NCI-H2081 treated with DMSO at 0.1 percent for 48 hours (cell line): ENCODE measurements at places on chromosomes 6 and 20.

- DNase-seq, result no peak
Observed at GRCh38 chr6:97687916-97688315, 404.9 kb upstream of the MMS22L start.

DNA sequence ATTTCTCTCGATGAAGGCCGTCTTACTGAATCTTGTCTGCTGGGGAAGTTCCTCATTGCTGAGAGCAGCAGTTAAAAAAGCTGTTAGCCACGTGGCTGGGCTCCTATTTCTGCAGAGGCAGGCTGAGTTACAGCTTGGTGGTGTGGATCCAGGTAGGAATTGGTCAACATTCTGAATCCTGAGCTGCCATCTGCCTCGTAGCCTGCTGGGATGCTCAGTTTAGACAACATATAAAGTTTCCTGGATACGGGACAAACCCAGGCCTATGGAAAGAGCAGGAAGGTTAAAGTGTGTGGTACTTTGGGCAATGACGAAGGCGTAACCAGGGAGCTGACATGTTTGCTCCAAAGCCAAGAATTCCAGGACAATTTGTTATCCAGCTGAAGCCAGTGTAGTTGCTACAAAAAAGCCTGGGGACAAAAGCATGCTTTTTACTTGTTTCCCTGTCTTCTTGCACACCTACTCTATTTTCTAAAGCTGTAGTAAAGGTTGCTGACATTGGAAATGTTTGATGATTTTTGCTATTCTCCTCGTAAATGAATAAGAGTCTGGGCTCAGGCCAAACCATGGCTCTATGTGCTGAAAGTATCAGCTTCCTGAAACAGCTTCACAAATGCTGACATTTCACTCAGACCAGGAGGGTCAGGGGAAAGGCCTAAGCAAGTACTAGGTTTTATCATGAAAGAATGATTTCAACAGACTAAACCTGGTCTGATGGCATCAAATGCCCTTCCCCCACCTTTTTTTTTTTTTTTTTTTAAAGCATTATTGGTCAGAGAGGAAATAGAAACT, 12.4 kb upstream of the MYLK2 start:
- no peak for DNase-seq

DNA sequence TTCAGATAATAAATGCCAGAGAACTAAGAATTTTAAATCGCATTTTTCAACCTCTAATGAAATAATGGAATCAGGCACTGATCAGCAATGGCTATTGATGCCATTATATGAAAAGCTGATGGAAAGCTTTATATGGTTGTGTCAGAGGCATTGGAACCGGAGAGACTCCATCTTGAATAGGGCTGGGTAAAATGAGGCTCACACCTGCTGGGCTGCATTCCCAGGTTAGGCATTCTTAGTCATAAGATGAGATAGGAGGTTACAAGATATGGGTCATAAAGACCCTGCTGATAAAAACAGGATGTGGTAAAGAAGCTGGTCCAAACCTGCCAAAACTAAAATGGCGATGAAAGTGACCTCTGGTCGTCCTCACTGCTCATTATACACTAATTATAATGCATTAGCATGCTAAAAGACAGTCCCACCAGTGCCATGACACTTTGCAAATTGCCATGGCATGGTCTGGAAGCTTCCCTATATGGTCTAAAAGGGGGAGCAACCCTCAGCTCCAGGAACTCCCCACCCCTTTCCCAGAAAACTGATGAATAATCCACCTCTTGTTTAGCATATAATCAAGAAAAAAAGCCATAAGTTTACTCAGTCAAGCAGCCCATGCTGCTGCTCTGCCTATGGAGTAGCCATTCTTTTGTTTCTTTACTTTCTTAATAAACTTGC, 40.2 kb upstream of the CD83 start:
- DNase-seq, result no peak

- peak; percentile 36 for DNase-seq
Observed at GRCh38 chr6:129766959-129767728, 57.2 kb upstream of the ARHGAP18 start.

DNA sequence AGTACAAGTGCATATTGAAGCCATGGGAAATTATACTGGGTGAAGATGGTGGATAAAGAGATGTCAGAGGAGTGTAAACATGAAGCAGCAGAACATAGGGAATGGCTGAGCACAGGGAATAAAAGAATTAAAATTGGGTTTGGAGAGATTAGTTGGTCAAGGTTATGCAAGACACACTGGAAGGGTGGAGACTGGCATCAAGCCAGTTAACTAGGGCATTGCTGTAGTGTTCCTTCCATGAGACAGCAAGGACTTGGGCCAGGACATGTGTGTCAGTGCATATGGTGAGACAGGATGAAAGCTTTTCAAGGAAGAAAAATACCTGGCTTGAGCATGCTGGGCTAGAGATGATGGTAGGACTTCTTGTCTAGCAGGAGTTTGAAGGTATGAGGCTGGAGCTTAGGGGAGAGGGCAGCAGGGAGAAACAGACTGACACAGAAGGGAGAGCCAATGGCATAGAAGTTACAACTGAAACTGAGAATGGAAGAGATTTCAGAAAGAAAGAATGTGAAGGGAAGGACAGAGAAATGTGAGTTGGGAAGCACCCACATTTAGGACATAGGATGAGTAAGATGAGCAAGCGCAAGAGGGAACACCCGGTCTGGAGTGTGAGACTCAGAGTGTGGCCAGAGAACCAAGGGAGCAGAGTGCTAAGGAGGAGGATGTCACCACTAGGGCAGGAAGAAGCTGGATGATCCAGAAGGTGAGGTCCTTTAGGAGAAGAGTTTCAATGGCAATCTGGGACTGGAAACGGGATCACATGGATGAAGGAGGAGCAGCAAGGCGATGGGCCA, 14.5 kb upstream of the TMEM170B start:
- DNase-seq, result no peak
